CD4-positive, alpha-beta T cell treated with Interleukin-15 for 4 hours (primary cell): ENCODE measurements at places on chromosomes 5 and 9.

GRCh38 chr9:76431601-76432000, 27.4 kb upstream of the GCNT1 start:
- no peak for DNase-seq

DNA sequence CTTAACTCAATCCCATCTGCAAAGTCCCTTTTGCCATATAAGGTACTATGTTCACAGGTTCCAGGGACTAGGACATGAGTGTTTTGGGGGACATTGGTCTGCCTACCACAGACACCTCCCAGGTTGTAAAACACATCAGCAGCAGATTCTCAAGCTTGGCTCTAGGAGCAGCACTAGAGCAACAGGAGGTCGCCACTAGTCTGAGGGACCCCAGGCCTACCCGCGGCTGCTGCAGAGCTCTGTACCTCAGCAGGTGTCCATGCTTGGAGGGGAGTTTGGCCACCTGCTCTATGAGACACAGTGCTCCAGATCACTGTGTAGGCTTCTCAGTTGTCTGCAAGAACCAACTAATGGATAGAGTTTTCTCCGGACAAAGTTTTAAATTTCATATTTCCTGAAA, 262.2 kb upstream of the ARRDC3 start:
- DNase-seq = no peak

DNA sequence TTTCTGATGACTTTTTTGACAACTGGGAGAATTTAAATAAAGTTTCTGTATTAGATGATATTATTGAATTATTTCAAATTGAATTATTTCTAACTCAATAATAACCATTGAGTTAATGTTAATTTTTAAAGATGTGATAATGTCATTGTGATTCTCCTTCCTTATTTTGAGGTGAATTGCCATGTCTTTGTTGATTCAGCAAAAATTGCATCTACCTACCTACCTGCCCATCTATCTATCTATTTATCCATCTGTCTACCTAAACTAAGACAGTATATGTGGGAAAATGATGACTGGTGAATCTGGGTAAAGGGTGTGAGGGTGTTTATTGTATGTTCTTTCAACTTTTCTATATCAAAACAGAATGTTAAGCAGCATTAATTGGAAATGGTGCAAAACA, 75.0 kb downstream of the G3BP1 start:
- DNase-seq = no peak

DNA sequence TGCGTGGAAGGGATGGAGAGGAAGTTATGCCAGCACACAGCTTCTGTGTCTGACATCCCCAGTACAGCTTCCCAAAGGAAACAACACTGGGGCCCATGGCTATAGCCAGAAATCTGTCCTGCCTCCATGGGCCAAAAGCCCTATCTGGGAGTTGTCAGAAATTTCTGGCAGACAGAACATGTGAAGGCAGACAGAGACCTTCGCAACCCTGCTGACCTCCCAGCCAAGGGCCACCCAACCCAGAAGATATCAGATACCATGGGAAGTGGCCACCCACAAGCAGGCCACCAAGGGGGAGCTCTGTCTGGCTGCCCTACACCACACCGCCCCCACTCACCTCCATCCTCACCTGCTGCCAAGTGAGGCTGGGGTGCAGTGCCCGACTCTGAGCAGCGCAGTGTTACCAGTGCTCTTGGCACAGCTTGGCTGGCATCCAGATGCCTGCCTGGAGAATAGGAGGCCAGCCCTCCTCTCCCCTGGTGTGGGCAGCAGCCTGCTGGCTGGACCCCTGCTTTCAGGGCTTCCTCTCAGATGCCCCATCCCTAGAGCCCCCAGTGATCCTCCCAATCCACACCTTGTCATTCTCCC, 61.6 kb upstream of the NEURL1B start:
- no peak for DNase-seq

GRCh38 chr9:137286975-137287383, 9.5 kb downstream of the TOR4A start:
- no peak for DNase-seq

DNA sequence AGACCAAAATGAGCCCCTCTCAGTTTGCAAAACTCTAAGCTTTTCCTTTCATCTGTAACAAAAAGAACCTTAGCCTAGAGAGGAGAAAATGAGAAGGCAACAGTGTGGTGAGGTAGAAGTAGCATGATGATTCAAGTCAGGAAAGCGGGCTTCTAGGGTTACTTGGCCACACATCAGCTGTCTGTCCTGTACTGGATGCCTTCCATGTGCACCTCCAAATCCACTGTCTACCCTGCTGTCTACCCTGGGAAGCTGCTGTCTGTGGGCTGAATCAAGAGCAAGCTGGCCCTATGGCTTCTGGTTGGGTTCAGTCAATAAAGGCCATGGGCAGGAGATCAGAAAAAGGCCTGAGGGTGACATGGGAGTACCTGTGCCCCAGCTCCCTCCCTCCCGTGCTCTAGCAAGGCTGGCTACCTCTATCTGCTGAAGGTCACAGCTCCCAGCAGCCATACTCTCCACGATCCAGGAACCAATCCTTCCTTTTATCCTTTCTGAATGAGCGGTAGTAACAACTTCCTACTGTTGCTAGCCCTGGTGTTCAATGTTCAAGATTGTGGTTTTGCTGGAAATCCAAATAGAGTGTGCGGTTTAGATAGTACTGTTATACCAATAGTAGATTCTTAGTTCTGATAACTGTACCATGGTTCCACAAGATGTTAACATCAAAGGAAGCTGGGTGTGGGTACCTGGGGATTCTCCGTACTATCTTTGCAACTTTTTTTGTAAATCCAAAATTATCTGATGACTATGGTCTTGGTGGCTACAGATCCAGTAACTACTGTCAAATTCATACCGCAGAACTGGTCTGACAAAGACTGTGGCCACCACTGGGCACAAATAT, 191.0 kb downstream of the ESM1 start:
- no peak for DNase-seq

- DNase-seq = no peak
These were observed 59.4 kb upstream of the DNAH5 start for GRCh38 chr5:14003936-14004335.

DNA sequence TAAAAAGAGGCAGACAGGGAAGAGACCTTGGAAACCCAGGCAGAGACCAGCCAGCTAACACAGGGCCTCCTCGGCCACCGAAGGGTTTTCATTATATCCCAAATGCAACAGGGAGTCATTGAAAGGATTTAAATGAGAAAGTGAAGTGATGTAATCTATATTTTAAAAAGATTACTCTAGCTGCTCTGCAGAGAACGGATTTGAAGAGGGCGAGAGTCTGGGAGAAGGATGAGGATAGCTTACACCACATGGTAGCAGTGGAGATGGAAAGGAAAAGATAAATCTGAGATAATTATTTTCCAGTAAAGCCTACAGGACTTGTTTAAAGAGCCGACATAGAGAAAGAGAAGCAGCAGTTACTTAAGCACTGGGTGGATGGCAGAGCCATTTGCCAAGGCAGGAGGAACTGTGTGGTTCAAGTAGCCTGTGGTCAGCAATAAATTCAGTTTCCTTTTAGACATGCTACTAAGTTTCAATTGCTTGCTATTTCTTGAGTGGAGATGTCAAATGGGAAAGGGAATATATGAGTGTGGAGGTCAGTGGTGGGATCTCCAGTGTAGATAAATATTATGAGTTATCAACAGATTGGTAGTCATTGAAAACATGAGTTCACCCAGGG, 9.3 kb downstream of the FBN2 start:
- DNase-seq = no peak
